Cardiac fibroblast (primary cell): ENCODE measurements at places on chromosomes 11 and 22.

DNA sequence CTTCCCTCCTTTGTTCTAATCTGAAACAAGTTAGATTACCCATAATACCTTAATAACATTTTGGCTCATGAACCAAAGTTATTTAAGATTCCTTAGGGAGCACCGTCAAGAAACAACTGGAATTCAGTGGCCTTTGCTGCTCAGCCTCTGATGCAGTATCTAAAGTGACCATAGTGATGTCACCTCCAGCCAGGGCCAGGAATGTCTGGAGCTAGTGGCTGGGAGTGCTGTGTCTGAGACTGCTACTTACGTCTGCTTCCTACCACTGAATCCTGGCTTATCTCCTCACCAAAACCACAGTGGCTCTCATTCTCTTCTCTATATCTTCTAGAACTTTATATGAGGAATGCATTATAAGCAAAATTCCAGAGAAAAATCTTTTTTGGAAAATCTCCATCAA, 658.0 kb downstream of the DLG2 start:
- DNase-seq, result peak; percentile 0

- no peak for DNase-seq
These were observed 131.2 kb upstream of the SERPIND1 start for GRCh38 chr22:20642668-20643179.

GRCh38 chr11:6727971-6728760, 43.6 kb downstream of the OR2AG2 start:
- no peak for DNase-seq

- no peak for DNase-seq
These were observed 101.0 kb downstream of the ME3 start for GRCh38 chr11:86571273-86571948.

DNA sequence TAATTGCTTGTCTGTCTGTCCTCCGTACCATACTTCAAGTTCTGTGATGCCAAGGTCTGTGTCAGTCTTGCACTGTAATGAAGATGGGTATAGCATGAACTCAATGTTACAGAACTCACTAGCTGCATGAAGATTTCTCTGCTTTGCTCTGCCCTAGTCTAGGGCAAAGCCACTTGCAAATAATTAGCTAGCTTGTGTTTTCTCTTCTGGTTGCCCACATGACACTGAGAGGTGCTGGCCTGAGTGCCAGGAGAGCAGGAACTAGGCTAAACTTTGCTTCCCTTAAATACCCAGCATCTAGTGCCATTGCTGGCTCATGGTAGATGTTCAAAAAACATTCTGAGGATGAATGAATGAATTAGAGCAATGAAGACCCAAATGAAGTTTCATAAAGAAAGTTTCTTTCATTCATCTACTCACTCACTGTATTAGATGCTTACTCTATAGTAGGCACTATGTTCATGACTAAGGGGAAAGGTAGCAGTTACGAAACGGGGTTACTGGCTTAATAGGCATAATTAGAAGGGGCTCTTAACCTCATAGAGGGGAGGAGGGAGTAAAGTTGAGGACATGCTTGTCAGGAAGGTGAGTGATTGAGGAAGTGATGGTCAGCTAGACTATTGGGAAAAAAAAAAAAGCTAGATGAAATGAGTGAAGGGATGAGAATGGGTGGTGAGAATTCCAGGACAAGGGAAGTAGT, 4.4 kb upstream of the ENDOD1 start:
- no peak for DNase-seq

DNA sequence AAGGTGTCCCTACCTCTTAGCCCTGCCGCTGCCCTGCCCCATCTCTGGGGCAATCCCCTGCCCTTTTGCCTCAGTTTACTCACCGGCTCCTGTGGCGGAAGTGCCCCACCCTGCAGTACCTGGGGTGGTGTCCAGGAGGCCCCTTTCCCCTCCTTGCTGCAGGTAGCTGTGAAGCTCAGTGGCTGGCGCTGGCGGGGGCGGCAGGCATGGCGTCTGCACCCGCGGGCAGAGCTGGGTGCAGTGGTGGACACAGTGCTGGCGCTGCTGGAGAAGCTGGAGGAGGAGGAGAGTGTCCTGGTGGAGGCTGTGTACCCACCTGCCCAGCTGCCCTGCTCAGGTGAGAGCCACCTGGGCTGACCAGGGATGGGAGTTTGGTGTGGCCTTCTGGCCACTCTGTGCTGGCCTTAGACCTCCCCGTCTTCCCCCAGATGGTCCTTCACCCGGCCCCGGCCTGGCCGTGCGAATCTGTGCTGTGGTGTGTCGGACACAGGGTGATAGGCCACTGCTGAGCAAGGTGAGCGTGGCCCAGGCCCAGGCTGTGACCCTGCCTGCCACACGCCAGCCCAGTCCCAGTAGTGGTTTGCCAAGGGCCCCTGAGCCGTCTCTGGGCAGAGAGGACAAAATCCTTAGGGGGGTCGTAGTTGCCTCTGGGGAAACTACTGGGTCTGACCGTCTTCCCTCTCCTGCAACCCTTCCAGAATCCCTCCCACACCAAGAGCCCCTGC, 4.0 kb downstream of the CARNS1 start:
- DNase-seq, result no peak

- DNase-seq, result peak; percentile 63
These were observed 313.7 kb downstream of the MN1 start for GRCh38 chr22:27487600-27488452.
